Activated CD8-positive, alpha-beta T cell treated with anti-CD3 and anti-CD28 coated beads for 36 hours (primary cell): ENCODE measurements at places on chromosomes 11 and 22. TPM values are rescaled to one million over a fixed set of nuclear protein-coding genes. Genes with fewer than 3 reads are reported as not detected.

Gene EEF1G
- total RNA-seq, result 1,979 TPM

Gene FLRT1
- total RNA-seq, result not detected

Gene KDM4D
- 1.6 TPM for total RNA-seq

Gene DDI1
- not detected for total RNA-seq

Gene CHRDL2
- total RNA-seq, result not detected

Gene MMP3
- not detected for total RNA-seq

Gene PIH1D2
- 0.61 TPM for total RNA-seq

Gene OR52H1
- not detected for total RNA-seq

Gene FGF3
- not detected for total RNA-seq

Gene ARHGAP32
- total RNA-seq, result 6.7 TPM

Gene ABCC8
- total RNA-seq, result not detected

Gene OR8H3
- total RNA-seq, result not detected

Gene SPA17
- 3.1 TPM for total RNA-seq

Gene APLNR
- total RNA-seq, result not detected

Gene KCNK4
- total RNA-seq, result not detected

Gene ABCG4
- not detected for total RNA-seq

Gene DEFB131B
- not detected for total RNA-seq
